ENCODE measurements at places on chromosomes 3 and 15.

GRCh38 chr3:131284302-131284701, 97.3 kb upstream of the NUDT16 start:
- H3K4me3 ChIP-seq: no peak overlapping the region
- H3K27ac ChIP-seq: peak overlapping the region; percentile 26
- DNase-seq: no peak
- H3K36me3 ChIP-seq: peaks cover 6% of the 10 kb centered on the region
- H3K4me1 ChIP-seq: peaks cover 49% of the 10 kb centered on the region
- peaks cover 4% of the 10 kb centered on the region for H3K27me3 ChIP-seq

- no peaks in the 10 kb centered on the region for H3K27me3 ChIP-seq
- H3K36me3 ChIP-seq: no peaks in the 10 kb centered on the region
- DNase-seq: no peak
- no peaks in the 10 kb centered on the region for H3K4me1 ChIP-seq
- H3K4me3 ChIP-seq: no peak overlapping the region
- no peak overlapping the region for H3K27ac ChIP-seq
Measured at GRCh38 chr3:19688767-19689166, 245.2 kb downstream of the EFHB start.

DNA sequence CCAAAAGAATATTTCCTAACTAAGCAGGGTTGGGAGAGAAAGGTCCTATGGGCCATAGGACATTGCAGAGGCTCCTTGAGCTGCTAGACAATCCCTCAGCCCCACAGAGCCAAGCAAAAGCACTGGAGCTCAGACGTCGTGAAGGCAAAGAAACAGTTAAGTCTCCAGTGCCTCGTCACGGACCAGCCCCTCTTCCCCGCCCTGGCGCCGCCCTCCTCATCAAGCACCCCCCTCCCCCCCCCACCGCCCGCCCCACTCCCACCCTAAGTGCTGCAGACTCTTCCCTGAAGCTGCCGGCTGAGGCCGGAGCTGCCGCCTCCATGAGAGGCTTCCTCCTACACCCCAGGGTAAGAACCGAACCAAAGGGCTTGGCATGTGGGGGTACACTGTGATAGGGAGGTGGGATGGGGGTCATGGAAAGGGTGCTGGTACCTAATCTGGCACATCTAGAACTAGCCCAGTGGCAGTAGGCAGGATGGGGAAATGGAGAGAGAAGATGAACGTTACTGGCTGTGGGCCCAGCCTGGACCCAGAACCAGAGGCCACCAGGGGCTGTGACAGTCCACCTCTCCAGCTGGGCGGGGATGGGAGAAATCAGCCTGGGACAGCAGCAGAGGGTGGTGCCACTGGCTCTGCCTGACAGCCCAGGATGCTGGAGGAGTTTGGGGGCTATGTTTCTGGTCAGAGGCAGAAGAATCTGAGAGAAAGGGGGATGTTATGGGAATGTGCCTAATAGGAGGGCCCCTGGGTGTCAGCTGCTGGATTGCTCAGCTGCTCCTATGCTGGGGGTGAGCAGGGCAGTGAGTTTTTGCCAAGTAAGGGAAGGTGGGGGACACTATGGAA, at the start of gene MAP1A:
TSS of gene MAP1A (plus strand) at position 255 of the 843 bp plus-strand sequence. CDS start 3,866 bp downstream, outside the sequence.
- peaks cover 61% of the 10 kb centered on the region for H3K4me1 ChIP-seq
- H3K4me3 ChIP-seq: peak within 1 kb of the TSS; percentile 84
- DNase-seq: peak; percentile 64
- H3K27ac ChIP-seq: peak within 1 kb of the TSS; percentile 90
- H3K27me3 ChIP-seq: peaks cover 23% of the 10 kb centered on the region

DNA sequence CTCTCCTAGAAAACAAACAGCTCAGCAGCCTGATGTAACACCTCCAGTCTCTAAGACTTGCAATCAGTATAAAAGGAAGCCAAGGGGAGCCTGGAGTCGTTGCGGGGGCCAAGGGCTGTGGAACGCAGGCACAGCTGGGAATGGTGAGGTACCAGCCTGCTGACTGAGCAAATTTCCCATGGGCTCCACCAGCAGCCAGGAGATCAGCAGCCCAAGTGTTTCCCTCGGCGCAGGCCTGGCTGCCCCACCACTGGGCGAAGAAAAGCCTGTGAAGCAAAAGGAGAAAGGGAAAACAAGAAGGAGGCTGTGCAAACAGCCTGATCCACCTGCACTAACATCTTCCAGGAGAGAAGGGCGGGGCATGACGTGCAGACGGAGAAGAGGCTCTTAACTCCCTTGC, 155.3 kb downstream of the SHQ1 start:
- no peak overlapping the region for H3K27ac ChIP-seq
- no peaks in the 10 kb centered on the region for H3K36me3 ChIP-seq
- H3K4me1 ChIP-seq: peaks cover 73% of the 10 kb centered on the region
- no peak for DNase-seq
- H3K4me3 ChIP-seq: no peak overlapping the region

DNA sequence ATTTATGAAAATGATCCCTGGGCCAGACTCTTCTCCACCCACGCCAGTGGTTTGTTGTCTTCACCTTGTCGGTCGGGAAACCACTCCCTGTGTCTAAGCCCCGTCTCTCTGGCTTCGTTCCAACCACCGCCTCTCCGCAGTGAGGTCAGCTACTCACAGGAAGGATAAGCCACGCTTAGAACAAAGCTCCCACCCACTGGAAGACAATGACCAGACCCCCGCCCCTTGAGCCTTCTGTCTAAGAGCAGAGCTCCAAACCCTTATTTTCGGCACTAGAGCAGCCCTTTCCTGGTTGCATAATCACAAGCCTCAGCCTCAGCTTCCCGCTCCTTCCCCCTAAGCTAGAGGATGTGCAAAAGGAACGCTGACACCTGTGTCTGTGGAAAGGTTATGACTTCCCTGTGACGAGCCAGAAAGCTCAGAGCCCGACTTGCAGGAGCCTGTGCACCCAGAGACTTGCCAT, 114.9 kb upstream of the MEF2A start:
- peaks cover 3% of the 10 kb centered on the region for H3K27me3 ChIP-seq
- H3K27ac ChIP-seq: peak overlapping the region; percentile 61
- no peaks in the 10 kb centered on the region for H3K36me3 ChIP-seq
- H3K4me1 ChIP-seq: peaks cover 42% of the 10 kb centered on the region

- no peak overlapping the region for H3K4me3 ChIP-seq
- H3K36me3 ChIP-seq: no peaks in the 10 kb centered on the region
- no peak overlapping the region for H3K27ac ChIP-seq
- peaks cover 19% of the 10 kb centered on the region for H3K4me1 ChIP-seq
- DNase-seq: no peak
Measured at GRCh38 chr3:134294302-134295280, 43.9 kb upstream of the RYK start.

GRCh38 chr15:90412356-90413194, 24.5 kb downstream of the IQGAP1 start:
- H3K27me3 ChIP-seq: peaks cover 3% of the 10 kb centered on the region
- peaks cover 5% of the 10 kb centered on the region for H3K4me1 ChIP-seq
- H3K27ac ChIP-seq: no peak overlapping the region

DNA sequence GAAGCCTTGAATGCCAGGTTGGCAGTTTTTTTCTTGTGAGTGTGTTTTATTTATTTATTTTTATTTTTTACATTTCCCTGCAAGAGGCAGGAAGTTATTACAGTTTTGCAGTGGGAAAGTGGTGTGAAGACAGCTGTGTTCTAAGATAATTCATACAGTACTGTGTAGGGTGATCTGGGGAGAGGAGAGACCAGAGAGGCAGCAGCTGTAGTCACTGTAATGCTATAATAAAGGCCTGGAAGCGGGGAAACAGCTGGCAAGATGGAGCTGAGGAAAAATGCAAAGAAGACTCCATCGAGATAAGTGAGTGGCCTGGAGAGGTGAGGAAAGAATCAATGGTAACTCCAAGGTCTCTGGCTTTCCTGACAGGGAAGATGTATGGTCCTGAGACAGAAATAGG, 23.1 kb downstream of the CNTN3 start:
- no peak overlapping the region for H3K27ac ChIP-seq
- no peaks in the 10 kb centered on the region for H3K27me3 ChIP-seq
- no peaks in the 10 kb centered on the region for H3K36me3 ChIP-seq
- no peaks in the 10 kb centered on the region for H3K4me1 ChIP-seq

GRCh38 chr3:150293401-150294001, 114.6 kb upstream of the TSC22D2 start:
- H3K4me3 ChIP-seq: no peak overlapping the region
- H3K36me3 ChIP-seq: peaks cover 6% of the 10 kb centered on the region
- peaks cover 32% of the 10 kb centered on the region for H3K4me1 ChIP-seq
- no peak overlapping the region for H3K27ac ChIP-seq
- H3K27me3 ChIP-seq: peaks cover 8% of the 10 kb centered on the region

- H3K4me3 ChIP-seq: no peak overlapping the region
- peaks cover 2% of the 10 kb centered on the region for H3K27me3 ChIP-seq
- H3K27ac ChIP-seq: no peak overlapping the region
- peaks cover 22% of the 10 kb centered on the region for H3K4me1 ChIP-seq
- DNase-seq: no peak
Measured at GRCh38 chr3:188082031-188082430, 71.9 kb upstream of the LPP start.

DNA sequence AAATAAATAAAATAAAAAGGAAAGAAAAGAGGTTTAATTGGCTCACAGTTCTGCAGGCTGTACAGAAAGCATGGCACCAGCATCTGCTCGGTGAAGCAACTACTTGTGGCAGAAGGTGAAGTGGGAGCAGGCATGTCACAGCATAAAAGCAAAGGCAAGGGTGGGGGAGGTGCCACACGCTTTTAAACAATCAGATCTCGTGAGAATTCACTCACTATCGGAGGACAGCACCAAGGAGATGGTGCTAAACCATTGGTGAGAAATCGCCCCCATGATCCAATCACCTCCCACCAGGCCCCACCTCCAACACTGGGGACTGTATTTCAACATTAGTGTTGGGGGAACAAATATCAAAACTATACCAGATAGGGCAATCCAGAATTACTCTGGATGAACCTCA, 15.3 kb downstream of the SCG3 start:
- H3K4me1 ChIP-seq: no peaks in the 10 kb centered on the region
- H3K27ac ChIP-seq: no peak overlapping the region
- H3K27me3 ChIP-seq: peaks cover 5% of the 10 kb centered on the region
- H3K36me3 ChIP-seq: no peaks in the 10 kb centered on the region
- no peak overlapping the region for H3K4me3 ChIP-seq
- DNase-seq: no peak

- H3K36me3 ChIP-seq: no peaks in the 10 kb centered on the region
- H3K27me3 ChIP-seq: no peaks in the 10 kb centered on the region
- no peak overlapping the region for H3K4me3 ChIP-seq
- no peak overlapping the region for H3K27ac ChIP-seq
Measured at GRCh38 chr3:193400304-193400703, 21.8 kb upstream of the ATP13A5 start.

DNA sequence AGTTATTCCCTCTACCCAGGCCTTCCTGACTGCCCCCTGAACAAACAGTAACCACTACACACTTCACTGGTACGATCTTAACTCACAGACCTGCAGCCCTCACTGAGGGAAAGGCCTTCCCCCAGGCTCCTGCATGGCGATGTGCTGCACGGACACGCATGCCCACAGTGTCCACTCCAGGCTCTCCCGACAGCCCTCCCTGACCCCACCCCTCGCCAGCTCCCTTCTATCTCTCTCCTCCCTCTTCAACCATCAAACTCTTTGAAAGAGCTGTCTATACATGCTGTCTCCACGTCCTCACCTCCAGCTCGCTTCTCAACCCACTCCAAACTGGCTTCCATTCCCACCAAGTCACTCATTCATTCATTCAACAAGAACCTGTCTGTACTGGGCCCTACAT, 3.9 kb downstream of the SCN5A start:
- no peak overlapping the region for H3K4me3 ChIP-seq
- no peak overlapping the region for H3K27ac ChIP-seq
- H3K36me3 ChIP-seq: no peaks in the 10 kb centered on the region
- H3K27me3 ChIP-seq: peaks cover 21% of the 10 kb centered on the region
- H3K4me1 ChIP-seq: peaks cover 12% of the 10 kb centered on the region

GRCh38 chr3:144129536-144130214, 158.1 kb downstream of the DIPK2A start:
- H3K36me3 ChIP-seq: peaks cover 5% of the 10 kb centered on the region
- H3K4me3 ChIP-seq: no peak overlapping the region
- H3K4me1 ChIP-seq: peaks cover 10% of the 10 kb centered on the region
- no peak for DNase-seq
- H3K27ac ChIP-seq: no peak overlapping the region

DNA sequence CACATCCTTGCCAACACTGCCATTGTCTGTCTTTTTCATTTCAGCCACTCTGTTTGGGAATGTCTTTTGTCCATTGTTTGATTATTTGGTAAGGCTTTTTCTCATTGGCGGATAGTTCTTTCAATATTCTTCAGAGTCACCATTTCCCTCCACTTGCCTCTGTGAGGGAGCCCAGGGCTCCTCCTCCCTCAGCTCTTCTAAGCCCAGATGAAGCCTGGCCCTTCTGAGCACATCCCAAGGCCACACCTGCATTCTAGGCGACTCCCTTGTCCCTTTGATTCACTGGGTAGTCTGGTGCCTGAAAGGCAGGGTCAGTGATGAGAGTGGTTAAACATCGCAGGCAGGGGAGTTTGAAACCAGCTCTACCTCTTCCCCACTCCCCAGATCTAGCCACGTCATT, 12.4 kb upstream of the LTF start:
- H3K4me1 ChIP-seq: peaks cover 7% of the 10 kb centered on the region
- no peak overlapping the region for H3K4me3 ChIP-seq
- peaks cover 12% of the 10 kb centered on the region for H3K36me3 ChIP-seq

All from nephron progenitor cell (in vitro differentiated cells).